ENCODE measurements at places on chromosomes 1 and 21.
A peak's percentile ranks its signal among the peaks of the same experiment; 100 is the strongest.

GRCh38 chr1:218347723-218348627 lies 2.8 kb downstream of the TGFB2 start:
- DNase-seq: no peak

GRCh38 chr1:169944621-169945020 lies 50.9 kb upstream of the SCYL3 start:
- DNase-seq: no peak

DNA sequence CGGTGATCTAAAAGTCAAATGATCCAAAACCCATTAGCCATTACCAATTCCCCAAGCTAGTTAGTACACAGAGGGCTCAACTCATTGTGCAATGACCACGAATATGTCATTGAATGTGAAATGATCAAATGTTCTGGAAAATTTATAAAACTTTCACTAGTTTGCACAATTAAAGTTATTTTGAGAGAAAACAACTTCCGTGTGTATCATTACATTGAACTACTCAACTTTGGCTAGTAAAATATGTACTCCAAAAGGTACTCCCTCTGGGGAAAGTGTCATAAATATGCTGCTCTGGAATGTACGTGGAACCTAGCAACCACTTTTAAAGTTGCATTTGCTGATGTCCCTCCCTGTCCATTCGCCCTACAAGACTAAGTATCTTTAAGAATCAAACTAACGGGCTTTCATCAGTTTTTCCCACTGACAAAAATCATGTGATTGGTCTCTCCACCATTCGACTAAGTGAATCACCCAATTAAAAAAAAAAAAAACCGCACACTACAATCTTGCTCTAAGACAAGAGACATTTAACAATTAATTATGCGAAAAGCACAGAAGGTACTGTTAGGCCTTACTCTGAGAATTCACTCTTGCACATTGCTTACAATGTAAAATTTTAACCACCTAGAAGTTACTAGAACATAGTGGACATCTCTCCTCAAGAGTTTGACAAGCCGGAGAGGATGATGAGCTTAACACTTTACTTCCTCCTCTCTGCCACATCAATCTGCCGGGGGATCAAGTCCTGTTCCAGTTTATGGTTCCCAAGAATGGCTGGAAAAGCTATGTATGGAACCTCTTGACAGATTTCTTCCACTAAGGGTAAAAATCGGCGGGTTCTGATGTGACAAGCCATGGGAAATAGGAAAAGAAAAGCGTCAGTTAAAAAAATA lies 1.2 kb downstream of the ACBD3 start:
- DNase-seq: no peak

- DNase-seq: no peak
Observed at GRCh38 chr1:55898181-55898580, 681.2 kb downstream of the PLPP3 start.

DNA sequence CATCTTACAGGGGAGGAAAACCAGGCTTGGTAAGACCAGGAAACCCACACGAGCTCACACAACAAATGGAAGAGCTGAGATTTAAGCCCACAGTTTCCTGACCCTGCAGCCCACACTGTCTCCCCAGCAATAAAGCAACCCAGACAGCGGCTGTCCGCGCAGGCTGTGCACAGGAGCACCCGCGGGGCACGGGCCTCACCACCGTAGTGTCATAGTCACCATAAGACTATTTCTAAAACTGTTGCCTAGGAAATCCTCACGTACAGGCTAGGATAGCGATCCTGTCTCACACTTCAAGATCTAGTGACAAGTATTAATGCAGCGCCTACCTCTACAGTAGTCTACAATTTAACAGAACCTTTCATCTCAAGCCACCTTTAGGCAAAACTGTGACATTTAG lies 54.0 kb upstream of the SYT6 start:
- no peak for DNase-seq

GRCh38 chr1:42052072-42052699 lies 101.0 kb upstream of the GUCA2B start:
- no peak for DNase-seq

GRCh38 chr1:78226784-78227183 lies 181.0 kb downstream of the GIPC2 start:
- no peak for DNase-seq

- no peak for DNase-seq
Observed at GRCh38 chr1:156801409-156802121, 15.1 kb downstream of the SH2D2A start.

- no peak for DNase-seq
Observed at GRCh38 chr1:44048532-44049215, 17.4 kb upstream of the SLC6A9 start.

DNA sequence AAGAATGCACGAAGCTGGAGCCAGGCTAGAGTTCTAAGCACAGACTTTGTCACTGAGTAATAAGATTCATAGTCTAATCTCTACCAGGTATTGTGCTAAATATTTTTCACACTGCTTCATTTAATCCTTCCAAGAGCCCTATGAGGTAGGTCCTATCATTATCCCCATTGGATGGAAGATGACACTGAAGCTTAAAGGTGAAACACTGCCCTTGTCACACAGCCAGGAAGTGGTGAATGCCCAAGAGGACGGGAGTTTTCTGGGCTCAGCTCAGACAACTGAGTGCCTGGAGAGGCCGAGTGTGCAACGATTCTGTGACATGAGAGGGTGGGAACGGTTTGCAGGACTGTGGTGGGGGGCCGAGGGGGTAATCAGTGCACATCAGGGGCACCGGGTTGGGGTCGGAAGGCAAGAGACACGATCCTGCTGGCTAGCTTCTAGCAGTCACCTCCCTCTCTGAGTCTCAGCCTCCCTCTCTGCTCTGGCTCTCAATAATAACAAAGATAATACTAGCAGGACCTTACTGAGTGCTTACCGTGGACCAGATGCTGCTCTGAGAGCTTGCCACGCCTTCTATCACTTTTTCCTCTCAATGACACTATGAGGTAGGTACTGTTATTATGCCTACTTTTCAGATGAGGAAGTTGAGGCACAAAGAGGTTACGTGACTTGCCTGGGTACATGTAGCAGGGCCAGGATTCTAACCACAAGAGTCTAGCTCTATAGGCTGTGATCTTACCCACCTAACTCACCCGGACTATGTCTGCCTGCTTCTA lies 12.4 kb downstream of the KCNQ4 start:
- no peak for DNase-seq

- DNase-seq: no peak
Observed at GRCh38 chr1:37038227-37039093, 4.1 kb upstream of the GRIK3 start.

DNA sequence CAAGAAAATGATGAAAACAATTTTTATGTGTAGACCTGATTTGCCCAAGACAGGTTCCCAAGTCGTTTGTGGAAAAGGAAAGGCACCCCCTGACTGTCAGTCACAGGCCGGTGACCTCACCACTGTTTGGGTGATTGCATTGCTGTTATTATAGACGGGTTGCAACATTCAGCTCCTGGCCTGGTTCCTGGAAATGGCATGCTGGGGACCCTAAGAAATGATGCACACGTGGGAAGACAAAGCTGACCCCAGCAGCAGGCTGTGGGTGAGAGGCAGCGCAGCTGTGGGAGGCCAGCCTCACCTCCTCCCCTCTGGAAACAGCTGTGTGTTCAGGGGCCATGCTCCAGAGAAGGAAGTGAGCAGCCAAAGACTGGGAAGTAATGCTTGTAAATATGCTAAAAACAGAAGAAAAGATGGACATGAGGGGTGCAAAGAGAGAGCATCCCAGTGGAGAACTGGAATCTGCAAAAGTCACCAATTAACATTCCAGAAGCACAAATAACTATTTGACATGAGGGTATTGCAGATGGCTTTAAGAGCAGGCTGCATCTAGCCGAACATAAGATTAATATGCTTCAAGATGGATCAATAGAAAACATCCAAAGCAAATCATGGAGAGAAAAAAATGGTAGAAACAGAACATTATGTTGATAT lies 23.4 kb upstream of the ABCG1 start:
- DNase-seq: no peak

DNA sequence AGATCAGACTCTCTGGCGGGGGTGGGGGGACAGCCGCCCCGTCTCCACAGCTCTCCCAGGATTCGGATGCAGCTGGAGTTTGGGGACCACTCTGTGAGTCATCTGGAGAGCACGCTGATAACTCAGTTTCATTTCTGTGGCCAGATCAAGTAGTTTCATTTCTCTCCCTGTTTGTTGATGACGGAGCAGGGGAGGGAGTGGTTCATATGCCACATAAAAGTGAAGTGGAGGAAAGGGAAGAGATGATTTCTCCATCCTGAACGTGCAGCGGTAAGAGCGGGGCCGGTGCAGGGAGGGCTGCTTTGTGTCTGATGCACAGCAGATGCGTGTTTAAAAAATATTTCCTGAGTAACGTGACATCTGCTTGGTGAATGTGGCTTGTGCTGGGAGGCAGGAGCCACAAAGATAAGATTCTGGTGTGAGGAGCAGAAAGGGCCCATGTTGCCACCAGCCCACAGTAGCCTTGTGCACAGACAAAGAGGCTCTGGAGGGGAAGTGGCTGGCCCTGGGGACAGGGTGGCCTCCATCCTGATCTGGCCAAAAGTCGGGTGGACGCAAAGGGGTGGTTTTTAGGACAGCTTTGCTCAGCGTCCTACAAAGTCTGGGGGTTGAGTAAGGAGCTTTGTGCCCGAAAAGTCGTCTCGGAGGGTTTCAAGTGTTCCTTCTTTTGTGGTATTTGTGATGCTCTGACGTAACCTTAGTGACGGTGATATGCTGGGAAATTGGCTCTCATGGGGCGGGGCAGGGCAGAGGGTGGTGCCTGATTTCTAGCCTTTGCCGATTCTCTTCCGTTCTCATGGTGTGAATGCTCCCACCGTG lies at the start of gene MX2:
Gene MX2 (plus strand): TSS at position 242 of the 819 bp plus-strand sequence. CDS start 14,880 bp downstream, outside the sequence.
- DNase-seq: peak; percentile 67

DNA sequence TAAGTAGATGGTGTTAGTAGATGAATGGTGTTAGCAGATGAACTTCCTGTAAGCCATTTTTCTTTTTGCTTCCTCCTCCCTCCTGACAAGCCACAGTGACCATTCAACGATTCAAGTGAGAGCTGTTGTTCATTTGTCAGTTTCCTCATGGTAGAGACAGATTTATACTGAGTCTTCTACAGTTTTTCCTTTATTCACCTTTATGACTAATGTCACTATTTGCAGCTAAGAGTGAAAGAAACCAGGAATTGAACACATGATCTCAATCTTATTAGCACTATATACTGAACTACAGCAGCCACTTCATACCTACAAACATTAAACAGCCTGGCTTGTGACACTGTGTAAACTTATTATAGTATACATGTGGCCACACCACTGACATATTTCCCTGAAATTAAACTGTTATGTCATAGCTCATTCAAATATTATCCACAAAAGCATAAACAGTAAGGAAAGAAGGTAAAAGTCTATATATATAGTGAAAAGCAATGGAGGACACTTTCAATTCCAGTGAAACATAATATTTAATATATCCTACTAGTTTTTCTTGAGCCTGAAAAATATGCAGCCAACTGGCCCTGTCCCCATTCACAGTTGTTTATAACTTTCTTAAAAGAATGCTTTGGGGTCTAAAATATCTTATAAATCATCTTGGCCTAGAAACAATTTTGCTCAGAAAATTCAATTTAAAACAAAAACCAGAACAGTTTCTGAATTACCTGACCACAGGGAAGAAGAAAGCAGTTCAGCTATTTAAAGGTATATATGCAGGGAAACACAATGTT lies 566.9 kb upstream of the ZRANB2 start:
- no peak for DNase-seq

DNA sequence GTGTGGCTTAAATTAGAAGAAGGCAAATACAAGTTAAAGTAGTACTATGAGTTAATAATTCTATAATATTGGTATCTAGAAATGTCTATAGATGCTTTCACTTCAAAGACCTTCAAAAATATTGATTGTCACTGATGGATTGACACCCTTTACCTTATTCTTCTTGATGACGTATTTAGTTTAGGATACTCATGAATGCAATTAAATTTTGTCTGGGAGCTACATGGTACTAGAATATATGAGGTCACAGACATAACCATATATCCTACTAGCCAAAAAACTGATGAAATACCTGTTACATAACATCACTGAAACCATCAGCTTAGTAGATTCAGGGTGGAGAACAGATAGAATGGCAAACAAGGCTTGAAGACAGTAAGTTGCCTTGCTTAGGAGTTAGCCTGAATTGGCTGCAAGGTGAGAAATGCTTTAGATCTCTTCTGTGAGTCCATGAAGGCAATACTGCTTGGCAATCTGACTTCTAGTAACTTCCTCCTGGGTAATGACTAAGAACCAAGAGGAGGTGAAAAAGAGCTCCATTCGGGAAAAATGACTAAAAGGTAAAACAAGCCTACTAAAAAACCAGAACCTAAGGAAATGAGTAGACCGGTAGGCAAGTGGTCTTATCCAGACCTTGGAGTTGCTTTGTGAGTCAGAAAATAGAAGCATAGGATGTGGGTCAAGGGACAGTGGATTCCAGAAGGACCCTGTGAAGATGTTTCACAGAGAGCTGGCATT lies 16.9 kb upstream of the ARHGAP29 start:
- DNase-seq: no peak

DNA sequence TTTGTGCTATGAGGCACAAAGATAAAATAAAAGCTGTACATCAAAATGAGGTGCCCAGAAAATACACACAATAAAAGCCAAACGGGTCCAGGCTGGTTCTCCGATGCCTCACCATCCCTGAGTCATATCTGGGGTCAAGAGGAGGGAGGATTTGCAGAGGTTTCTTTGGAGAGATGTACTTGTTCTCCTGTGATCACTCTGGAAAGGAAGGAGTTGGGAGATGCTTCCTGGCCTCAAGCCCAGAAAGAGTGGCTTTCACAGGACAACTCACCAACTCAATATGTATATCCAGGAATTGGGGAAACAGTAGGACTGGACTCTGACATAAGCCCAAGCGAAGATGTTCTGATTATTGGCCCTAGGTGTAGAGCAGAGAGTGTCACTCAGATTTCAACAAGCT lies 51.9 kb downstream of the DIPK1A start:
- DNase-seq: no peak

- DNase-seq: no peak
Observed at GRCh38 chr1:165842671-165843129, 15.3 kb downstream of the UCK2 start.

- DNase-seq: no peak
Observed at GRCh38 chr1:38941527-38942019, at the start of gene RHBDL2. TSS of gene RHBDL2 (minus strand) at chr1:38941830. CDS start at chr1:38919212, 22,618 bp downstream.

DNA sequence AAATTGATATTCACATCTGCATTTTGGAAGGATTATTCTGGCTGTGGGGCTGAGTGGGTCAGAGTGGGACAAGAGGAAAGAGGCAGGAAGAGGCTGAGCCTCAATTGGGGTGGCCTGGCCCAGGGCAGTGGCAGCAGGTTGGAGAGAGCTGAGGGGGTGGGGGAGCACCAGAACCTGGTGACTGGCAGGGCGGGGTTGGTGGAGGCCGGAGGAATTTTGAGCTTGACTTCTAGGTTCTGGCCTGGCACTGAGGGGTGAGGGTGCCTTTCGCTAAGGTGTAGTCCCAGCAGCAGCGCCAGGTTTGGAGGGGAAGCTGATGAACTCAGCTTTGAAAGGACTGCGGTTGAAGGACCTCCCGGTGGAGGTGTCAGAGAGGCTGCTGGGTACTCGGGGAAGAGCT lies 33.6 kb upstream of the KDM4A start:
- DNase-seq: no peak

DNA sequence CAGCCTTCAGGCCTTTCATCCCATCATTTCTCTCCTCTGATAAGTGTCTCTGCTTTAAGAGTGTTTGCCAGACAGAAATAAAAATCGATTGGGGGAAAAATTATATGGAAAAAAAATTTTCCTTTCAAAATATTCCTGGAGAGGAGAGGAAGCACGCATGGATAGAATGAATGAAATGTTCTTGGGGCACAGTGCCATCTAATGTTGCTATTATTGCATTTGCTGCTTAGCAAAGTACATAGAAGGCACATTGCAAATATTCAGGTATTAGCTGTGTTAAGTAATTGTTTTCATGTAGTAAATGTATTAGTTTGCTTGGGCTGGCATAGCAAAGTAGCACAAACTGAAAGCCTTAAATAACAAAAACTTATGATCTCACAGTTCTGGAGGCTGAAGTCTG lies 18.1 kb downstream of the B3GALT5 start:
- DNase-seq: no peak

- no peak for DNase-seq
Observed at GRCh38 chr1:241918879-241919278, 38.7 kb upstream of the BECN2 start.

Data from activated naive CD8-positive, alpha-beta T cell treated with anti-CD3 and anti-CD28 coated beads, Interleukin-2, amount 50 U/mL, for 24 hours (primary cell).